ENCODE measurements at places on chromosomes 5 and 9.

DNA sequence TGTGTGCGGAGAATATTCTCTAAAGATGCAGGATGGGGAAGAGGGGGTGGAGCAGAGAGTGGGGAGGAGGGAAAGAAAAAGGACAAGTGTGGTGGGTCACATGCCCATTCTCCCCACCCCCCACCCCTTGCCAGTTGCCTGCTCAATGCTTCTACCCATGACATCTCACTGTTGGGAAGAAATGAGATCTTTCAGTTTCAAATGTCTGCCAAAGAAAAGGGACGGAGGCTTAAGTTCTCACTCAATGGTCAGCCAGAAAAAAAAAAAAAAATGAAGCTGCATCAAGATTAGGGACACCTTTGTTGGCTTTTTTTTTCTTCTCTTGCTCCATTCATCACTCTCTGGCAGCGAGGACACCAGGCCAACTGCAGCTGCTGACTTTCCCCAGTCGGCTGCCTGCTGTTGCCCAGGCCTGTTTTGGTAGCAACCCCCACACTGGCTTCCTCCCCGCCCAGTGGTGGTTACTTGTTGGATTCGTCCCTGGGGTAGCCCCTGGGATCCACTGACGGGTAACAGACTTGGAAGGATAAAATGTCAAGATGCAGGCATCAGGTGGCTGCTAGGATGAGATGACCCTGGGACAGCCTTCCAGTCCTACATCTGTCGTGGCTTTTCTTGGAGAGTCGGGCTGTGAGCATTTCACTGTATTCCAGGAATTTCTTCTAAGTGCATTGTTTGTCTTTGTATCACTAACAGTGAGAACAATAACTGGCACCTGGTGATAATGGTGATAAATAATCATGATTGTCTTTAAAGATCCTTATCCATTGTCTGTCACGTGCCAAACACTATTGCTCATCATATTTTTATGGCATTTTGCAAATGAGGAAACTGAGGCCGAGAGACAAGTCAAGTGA lies 9.1 kb downstream of the WWC1 start:
- no peak for DNase-seq

DNA sequence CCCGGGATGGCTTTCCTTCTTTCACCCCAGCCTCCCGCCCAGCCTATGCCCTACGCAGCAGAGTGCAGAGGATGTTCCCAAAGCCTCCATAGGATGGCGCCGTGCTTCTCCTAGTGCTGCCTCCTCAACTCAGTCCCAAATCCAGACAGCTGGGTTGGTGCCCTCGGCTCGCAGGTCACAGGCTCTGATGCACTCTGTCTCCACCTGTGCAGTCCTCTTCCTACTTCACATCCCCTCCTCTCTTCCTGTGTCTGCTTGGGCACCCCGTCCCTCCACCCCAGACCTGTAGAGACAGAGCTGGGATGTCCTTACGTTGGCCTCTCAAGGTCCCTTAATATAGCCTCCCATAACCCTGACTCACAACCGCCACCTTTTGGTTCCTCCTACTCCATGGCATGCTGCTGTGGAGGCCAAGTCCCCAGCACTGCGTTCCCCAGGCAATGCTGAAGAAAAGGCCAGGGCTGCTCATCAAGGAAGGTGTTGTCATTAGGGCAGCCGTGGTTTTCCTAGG lies 314.4 kb downstream of the GADD45G start:
- DNase-seq: no peak

DNA sequence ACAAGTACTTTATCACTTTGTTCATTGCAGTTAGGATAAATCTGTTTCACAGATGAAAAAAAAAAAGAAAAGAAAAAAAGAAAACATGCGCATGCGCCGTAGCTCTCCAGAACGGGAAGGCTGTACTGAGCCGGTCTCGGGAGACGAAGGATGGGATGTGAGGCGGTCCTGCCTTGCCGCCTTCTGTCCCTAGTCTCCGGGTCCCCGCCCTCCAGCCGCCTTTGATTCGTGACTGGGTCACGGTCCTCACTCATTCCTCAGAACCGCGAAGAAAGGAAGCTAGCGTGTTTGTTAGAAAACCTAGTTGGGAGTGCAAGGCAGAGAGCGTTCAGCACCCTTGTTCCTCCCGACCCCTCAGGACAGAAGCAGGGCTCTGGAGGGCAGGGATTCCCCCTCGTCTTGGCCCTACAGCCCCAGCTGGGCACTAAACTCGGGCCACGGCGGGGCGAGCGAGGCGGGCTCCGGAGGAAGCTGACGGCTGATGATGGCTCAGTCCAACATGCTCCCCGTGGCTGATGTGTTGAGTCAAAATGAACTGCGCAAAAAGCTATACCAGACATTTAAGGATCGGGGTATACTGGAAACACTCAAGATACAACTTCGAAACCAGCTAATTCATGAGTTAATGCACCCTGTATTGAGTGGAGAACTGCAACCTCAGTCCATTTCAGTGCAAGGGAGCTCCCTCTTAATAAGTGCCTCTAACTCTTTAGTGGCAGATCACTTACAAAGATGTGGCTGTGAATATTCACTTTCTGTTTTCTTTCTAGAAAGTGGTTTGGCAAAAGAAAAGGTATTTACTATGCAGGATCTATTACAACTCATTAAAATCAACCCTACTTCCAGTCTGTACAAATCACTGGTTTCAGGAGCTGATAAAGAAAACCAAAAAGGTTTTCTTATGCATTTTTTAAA lies 40.0 kb downstream of the CPLANE1 start:
- no peak for DNase-seq

DNA sequence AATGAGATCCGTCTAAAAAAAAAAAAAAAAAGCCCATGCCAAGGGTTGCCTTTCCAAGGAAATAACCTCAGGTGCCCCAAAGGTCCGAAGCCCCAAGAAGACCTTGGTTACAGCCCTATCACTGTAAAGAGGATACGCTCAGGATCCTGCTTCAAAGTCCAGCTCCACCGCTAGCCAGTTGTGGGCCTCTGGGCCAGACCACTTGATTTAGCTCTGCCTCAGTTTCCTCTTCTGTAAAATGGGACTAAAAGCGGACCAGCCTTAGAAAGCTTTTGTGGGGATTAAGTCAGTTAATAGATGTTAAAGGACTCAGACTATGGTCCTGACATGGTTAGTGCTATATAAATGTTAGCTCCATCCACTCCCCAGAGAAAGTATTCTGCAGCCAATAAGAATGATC lies 48.7 kb upstream of the ORM1 start:
- DNase-seq: no peak

DNA sequence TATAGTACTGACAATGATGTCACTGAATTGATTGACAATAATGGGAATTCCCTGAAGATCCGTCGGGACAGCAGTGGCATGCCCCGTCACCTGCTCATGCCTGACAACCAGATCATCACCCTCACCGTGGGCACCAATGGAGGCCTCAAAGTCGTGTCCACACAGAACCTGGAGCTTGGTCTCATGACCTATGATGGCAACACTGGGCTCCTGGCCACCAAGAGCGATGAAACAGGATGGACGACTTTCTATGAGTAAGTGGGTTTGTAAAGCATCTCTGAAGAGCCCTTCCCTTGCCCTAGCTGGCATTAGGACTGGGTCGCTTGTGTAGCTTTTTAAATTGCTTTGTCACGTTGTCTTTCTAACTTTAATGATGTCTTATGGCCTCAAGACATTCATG lies 72.7 kb upstream of the WWC1 start:
- DNase-seq: no peak

DNA sequence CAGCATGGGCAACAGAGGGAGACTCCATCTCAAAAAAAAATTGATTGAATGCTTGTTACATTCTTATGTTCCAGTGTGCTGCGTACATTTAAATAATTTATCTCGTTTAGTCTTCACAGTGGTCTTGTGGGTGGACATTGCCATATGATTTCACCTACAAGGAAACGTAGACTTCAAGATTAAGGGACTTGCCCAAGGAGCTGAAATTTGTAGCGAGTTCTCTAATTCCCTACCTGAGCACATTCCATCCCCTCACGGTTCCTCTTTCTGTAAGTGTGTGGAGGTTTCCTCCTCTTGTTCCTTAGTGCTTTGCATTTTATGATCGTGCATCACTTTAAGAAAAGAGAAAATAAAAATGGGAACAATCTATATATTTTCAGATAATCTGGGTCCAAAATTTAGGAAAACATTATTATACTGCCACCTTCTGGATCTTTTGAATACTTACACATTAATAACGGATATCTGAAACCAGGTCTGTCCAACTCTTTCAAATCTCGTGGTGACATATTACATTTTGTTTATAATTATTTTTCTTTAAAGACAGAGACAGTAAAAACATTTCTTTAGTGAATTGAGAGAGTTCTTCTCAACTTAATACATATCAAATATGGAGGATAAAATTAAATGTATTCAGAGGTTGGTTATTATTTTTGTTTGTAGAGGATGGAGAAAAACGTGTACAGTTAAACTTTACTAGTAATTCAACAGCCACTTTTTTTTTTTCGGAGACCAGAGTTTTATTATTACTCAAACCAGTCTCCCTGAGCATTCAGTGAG lies 29.9 kb upstream of the C7 start:
- peak; percentile 2 for DNase-seq

DNA sequence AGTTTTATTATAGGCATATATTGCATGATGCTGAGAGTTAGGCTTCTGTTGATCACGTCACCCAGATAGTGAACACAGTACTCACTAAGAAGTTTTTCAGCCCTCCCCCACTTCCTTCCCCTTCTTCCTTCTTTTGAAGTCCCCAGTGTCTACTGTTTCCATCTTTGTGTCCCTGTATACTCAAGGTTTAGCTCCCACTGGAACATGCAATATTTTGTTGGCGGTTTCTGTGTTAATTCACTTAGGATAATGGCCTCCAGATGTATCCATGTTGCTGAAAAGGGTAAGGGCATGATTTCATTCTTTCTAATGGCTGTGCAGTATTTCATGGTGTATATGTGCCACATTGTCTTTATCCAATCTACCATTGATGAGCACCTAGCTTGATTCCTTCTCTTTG lies 764.3 kb downstream of the MTRR start:
- no peak for DNase-seq

GRCh38 chr9:8845376-8845775 lies 1045.8 kb upstream of the DMAC1 start:
- no peak for DNase-seq

DNA sequence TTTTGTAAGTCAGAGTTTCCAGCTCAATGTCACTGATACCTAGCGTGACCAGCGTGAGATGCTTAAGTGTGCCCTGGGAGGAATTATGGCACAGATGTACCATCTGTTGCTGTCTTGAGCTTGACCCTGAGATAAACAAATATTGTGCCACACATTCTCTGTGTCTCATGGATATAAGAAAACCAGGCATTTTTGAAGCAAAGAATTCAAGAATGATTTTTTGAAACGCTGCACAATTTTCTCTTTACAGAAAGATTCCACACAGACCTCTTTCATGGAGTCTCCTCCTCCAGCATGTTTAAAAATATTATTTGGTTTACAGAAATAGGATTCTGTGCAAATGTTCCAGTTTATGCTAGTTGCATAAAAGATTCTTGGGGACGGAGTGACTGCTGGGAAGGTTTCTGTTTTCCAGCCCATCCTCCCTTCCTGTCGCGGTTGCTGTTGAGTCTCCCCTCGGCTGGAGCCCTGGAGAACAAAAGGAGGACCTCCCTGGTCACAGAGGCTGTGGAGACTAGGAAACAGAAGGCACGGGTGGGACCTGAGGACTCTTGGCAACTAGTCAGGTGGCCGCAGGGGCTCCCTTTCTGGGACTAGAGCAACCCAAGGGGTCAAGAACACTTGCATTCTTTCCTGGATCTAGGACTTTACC lies 120.8 kb downstream of the RASGRF2 start:
- DNase-seq: no peak

DNA sequence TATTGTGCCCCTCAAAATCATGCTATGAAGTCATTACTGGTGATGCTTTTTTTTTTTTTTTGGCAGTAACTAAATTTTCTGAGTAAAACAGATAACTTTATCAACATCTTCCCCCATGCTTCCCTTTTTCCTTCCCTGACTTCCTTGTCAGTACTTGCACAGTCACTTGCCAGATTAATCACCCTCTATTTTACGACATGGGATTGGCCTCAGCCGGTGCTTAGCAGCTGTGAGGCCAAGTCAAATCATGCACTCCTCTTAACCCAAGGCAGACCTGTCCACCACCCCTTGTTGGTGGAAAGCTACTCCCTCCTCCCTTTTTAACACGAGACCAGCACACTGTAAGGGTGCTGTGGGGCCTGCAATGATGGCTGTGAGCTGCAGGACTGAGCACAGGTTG lies 118.0 kb upstream of the OTULINL start:
- DNase-seq: no peak

- no peak for DNase-seq
These were observed 75.9 kb downstream of the DAP start for GRCh38 chr5:10685115-10685521.

GRCh38 chr9:5326893-5327548 lies 12.7 kb downstream of the RLN1 start:
- no peak for DNase-seq

DNA sequence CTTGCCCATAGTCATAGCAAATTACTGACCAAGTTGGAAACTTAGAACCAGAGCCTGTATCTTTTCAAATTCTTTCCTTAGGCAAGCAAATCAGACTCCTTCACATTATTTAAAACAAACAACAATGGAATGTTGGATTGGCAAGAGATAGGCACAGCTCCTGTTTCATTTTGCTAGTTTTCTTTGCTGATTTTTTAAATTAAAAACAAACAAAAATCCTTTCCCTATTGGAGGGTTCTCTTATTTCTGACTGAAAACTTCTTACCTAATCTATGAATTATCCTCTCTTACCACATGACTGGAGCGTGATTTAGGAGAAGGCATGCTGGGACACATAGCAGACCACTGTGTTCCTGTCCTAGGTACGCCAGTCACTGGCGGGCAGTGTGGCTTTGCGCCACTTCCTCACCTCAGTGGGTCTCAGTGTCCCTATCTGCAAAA lies 63.0 kb downstream of the TTC39B start:
- DNase-seq: no peak

- DNase-seq: no peak
These were observed 222.4 kb downstream of the CTNND2 start for GRCh38 chr5:11681796-11682195.

DNA sequence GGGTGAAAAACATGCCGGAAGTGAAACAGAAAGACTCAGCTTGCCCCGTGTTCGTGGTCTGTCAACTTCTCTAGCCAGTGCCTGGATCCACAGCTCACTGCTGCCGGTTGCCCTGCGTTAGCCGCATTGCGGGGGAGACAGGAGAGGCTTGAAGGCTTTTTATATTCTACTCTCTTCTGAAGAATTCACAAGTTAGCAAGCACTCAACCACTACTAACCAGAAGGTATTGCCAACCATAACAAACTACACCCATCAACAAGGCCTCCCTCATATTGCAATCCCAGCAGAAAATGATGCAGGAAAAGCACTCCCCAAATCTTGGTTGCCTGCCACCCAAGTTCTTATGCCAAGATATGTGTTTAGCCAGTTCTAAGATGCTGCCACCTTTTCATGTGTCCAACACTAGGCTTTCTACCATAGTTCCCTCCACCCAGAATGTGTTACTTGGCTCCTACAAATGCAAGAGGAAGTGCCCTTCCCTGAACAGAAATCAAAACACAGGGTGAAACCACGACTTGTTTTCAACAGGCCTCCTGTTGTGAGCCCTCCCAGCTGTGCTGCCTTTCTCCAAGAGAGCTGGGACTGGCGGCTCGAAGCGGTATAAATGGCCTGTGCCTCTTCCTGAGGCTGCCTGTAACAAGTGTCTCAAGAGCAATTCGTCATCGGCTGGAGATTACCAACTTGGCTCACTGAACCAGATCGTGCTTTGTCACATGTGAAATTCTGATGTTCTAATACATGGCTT lies 129.0 kb downstream of the SNX18 start:
- peak; percentile 37 for DNase-seq
